ENCODE measurements at places on chromosomes 7 and 10.
A peak's percentile ranks its signal among the peaks of the same experiment; 100 is the strongest.

GRCh38 chr10:66457629-66458028 lies 468.2 kb upstream of the LRRTM3 start:
- no peak for DNase-seq

GRCh38 chr7:36272211-36272566 lies 117.5 kb upstream of the ANLN start:
- no peak for DNase-seq

DNA sequence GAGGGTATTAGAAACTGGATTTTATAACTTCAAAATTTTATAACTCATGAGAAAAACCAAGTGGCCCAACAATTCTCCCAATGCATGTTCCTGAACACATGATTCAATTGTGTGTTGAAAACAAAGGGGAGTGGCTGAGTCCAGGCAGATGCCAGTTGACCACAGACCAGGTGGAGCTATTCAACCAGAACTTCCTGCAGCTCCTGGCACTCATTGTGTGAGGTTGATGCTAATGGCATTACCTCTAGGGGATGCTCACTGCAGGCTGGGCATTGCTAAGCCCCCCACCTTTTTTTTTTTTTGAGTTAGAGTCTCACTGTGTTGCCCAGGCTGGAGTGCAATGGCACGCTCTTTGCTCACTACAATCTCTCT lies 20.3 kb downstream of the MYOF start:
- DNase-seq = no peak

DNA sequence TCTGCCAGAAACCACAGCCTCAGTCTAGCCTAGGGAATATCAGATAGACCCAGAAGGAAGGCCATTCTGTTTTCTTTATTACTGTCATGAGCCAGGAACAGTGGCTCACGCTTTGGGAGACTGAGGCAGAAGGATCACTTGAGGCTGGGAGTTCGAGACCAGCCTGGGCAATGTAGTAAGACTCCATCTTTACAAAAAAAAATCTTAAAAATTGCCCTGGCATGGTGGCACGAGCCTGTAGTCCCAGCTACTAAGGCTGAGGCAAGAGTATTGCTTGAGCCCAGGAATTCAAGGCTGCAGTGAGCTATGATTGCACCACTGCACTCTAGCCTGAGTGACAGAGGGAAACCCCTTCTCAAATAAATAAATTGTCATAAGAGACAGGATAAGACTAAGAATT lies 3.7 kb upstream of the ESYT2 start:
- DNase-seq = no peak

DNA sequence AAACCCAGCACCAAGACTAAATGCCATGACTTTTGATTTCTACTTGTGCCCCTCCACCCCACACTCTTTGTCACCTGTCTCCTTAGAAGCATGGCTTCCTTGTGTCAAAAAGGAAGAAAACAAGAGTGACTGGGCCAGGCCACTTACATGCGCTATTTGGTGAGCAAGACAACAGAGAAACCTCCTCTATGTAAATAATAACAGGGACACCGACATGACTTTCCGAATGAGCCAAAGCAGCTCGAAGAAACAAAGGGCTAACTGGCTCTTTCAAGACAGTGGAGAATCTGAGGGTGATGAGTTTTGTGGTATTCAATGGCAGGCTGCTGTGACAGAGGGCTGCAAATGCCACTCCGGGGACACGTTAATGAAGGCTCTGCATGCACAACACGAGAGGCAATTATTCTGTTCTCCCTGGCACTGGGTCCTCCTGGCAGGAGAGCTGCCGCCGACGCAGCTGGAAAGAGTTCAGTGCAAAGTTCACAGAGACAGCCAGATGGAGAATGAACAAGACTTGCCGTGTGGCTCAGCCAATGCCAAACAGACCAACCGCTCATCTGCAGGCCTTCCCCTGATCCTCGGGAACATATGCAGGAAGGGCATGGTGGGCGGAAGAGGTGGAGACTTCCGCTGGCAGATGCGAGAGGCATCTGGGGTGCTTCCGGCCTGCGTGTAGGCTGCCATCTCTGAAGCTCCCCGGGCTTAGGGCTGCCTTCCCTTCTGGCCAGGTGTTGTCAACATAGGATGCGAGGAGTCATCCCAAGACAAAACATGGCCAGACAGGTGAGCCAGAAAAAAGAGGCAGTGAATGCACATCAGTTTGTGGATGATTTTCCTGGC lies 59.1 kb upstream of the SMNDC1 start:
- DNase-seq = no peak

GRCh38 chr10:5544216-5544805 lies 19.6 kb downstream of the CALML3 start:
- DNase-seq = no peak

DNA sequence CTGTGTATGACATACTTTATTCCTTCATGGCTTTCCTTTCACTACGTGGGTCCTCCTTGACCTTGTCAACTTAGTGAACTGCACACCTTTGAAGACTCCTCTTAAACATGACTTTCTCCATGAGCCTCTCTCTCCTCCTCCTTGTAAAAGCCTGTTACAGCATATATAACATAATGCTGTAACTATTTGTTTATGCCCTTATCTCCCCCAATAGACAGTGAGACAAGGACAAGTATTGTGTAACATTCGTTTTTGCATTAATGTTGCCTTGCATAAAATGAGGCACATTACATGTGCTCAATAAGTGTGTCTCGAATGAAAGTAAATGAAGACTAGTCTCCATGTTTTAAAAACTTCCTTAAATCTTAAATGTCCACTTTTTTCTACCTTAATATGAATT lies 4.3 kb upstream of the LAMB1 start:
- DNase-seq = no peak

DNA sequence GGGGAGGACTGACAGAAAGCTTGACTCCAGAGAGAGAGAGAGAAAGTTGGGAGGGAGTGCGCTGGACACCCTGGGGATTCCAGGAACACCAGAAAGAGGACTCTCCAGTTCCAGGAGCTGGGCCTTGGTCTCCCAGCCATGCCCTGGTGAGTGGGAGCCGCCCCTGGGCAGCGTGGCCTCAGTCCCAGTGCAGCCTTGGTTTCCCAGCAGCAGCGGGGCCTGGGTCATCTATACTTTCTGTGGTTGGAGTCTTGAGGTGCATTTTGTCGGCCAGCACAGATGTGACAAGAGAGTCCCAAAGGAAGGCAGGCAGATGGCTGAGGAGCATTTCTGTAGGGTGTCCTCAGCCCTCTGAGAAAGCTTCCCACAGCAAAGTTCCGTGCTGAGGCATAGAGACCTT lies 334.7 kb upstream of the ZNF32 start:
- DNase-seq = no peak

DNA sequence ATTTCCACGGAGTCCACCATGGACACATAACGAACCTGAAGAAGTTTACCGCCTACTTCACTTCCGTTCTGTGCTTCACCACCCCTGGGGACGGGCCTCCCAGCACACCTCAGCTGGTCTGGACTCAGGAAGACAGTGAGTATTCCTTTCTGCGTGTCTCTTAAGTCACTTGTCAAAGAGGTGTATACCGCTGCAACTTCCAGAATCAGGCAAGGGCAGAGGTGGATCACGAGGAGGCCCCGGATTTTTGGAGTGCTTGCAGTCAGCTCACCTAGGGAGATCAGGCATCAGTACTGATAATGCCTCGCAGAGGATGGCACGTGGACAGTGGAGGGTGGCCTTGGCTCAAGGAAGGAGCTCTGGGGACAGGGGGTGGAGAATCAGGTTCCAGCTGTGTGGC lies 630.4 kb upstream of the FOXK1 start:
- no peak for DNase-seq

DNA sequence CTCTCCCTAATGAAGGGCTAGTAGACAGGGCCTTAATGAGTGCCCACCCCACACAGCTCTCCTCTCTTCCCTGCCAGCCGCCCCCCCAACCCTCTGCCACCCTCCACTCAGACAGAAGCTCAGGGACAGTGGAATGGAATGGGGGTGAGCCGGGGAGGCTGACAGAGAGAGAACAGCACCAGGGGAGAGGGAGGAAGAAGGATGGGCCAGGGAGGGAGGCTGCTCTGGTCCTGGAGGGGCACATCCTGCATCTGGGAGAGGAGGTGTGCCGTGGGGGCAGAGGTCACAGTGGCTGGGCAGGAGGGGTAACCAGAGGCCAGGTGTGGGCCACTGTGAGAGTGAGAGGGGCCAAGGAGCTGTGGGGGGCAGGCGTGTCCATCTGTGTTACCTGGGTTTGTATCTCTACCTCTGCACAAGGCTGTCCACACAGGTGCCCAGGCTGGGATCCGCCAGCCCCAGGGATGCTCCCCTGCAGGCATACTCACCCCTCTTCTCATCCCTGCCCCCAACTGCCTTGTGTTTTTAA lies 2.4 kb downstream of the NYAP1 start:
- DNase-seq = no peak

DNA sequence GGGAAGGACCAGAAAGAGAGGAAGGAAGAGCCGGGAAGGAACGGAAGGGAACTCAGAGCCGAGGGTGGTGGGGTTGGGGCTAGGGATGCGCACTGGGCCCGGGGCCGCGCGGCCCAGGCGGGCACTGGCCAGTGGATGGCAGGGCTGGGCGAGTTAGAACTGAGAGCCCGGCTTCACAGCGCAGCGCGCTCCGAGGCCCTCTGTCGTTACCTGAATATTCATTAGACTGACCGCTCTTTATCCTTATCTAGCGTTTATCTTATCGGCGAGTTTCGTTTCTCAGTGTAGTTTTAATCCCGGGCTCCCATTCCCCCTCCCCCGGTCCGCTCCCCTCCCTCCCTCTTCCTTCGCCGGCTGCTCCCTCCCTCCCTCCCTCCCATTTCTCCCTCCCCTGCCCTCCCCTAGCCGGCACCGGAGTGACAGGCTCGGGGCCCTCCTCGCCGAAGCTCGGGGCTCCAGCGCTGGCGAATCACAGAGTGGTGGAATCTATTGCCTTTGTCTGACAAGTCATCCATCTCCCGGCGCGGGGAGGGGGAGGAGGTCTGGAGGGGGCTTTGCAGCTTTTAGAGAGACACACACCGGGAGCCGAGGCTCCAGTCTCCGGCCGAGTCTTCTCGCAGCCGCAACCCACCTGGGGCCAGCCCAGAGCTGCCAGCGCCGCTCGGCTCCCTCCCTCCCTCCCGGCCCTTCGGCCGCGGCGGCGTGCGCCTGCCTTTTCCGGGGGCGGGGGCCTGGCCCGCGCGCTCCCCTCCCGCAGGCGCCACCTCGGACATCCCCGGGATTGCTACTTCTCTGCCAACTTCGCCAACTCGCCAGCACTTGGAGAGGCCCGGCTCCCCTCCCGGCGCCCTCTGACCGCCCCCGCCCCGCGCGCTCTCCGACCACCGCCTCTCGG lies at the start of gene PAX2:
TSS of gene PAX2 (plus strand) at position 596 of the 895 bp plus-strand sequence. CDS start 679 bp downstream, outside the sequence.
- no peak for DNase-seq

GRCh38 chr7:46725838-46726237 lies 804.8 kb upstream of the IGFBP3 start:
- no peak for DNase-seq

DNA sequence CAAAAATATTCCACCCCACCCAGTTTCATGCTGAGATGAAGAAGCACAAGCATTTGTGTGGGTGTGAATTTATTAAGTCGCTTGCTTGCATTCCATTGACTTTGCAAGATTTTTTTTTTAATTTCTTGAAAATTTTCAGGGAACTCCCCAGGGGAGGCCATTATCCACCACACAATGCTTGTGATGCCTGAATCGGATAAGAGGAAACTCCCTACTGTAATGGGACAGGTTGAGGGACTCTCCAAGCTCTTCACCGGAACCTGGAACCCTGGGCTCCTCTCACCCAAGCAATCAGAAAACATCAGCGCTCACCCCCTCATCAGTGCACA lies 153.6 kb upstream of the ZMIZ1 start:
- no peak for DNase-seq

DNA sequence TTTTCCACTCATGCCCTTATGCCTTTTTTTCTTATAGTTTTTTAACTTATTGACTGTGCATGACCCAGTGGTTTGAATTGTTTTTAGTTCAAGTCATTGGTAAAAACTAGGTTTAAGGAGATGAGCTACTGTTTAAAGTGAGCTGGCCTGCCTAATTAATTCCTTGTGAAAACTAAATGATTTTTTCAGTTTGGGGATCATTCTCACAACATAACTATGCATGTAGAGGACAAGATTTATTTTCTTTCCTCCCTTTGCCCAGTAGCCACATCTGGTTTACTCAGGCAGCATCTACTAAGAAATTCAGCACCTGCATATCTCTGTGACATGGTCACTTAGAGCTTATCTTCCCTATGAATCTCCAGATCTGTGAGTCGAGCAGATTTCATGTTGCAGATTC lies 1.7 kb downstream of the ADO start:
- no peak for DNase-seq

- no peak for DNase-seq
These were observed 153.4 kb upstream of the LANCL2 start for GRCh38 chr7:55211726-55212125.

DNA sequence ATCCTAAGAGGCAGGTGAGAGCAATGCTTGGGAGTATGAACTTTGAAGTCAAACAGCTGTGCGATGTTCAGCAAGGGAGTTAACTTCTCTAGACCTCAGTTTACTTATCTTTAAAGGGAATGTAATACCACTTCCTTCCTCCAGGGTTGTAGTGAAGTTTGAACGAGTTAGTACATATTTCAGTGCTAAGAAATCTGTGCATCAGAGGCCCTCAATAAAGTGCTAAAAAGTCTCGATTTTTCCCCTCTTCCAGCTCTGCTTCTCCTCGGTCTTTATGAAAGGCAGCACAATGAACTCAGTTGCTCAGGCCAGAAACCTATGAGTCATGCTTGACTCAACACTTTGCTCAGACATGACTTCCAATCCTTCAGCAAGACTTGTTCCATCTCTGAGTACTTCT lies 418.9 kb downstream of the MDFIC start:
- DNase-seq = no peak

DNA sequence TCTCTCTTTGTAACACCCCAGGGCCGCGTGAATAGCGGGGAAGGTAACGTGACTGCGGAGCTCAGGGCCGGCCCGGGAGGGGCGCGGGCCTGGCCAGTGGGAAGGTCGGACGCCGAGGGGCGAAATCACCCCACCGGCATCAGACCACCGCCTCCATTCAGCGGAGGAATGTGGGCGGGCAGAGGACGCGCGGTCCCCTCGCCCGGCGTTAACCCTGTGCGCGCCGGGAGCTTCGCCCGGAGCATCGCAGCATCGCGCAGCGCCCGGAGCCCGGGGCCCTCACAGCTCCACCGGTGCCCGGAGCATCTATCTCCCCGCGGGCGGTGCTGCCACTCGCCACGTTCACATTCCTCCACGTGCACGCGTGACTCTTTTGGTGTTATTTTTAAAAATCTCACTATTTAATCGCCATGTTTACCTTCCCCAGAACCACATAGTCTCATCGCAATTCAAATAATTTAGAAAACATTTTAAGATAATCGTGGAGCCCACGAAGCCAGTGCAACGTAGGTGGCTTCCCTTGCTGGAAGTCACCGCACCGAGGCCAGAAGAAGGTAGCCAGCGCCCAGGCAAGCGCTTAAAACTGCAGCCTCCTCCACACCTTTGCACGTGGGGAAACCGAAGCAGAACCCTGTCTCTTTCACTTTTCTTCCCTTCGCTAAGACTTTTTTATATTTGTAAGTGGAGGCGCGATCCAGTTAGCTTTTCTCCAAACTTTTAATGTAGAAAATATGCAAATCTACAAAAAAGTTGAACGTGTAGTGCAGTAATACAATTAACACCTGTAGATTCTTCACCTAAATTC lies 21.8 kb downstream of the FGFBP3 start:
- peak; percentile 70 for DNase-seq
